ENCODE measurements at places on chromosomes 13 and 19.

DNA sequence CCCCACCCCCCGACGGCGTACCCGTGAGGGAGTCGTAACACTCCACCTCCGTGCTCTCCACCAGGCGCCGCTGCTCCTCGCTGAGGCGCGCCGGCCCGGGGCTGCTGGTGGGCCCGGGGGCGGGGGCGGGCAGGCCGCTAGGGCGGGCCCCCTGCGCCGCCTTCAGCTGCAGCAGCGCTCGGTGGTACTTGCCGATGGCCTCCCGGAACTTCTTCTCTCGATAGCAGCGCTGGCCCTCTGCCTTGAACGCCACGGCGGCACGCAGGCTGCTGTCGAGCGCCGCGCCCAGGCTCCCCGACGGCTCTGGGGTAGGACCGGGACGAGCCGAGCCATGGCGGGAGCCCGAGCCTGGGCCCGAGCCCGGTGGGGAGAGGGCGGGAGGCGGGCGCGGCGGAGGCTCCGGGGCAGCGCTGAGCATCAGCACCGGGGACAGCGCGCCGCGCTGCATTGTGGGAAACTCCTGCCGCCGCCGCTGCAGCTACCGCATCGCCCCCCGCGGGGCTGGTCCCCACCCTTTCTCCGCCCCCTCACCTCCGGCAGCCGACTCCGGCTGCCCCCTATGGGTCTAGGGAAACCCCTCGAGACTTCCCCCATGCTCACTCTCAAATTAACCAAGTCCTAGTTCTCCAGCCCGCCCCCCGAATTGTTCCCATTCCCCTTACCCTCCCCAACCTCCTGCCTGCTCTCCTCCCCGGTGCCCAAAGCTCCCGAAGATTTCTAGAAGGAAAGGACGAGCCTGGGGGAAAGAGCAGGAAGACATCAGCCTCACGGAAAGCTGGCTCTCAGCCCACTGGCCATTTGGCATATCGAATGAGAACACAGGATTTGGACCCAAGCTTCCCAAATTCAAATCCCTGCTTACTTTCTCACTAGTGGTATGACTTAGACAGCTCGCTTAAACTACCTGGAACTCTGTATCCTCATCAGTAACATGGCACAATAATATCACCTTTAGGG lies at the start of gene TTC9B:
TSS of gene TTC9B (minus strand) at position 451 of the 957 bp plus-strand sequence. CDS start at position 448, 3 bp downstream.
- no peak for DNase-seq

- DNase-seq: no peak
These were observed 42.7 kb downstream of the BRD4 start for GRCh38 chr19:15289673-15290072.

DNA sequence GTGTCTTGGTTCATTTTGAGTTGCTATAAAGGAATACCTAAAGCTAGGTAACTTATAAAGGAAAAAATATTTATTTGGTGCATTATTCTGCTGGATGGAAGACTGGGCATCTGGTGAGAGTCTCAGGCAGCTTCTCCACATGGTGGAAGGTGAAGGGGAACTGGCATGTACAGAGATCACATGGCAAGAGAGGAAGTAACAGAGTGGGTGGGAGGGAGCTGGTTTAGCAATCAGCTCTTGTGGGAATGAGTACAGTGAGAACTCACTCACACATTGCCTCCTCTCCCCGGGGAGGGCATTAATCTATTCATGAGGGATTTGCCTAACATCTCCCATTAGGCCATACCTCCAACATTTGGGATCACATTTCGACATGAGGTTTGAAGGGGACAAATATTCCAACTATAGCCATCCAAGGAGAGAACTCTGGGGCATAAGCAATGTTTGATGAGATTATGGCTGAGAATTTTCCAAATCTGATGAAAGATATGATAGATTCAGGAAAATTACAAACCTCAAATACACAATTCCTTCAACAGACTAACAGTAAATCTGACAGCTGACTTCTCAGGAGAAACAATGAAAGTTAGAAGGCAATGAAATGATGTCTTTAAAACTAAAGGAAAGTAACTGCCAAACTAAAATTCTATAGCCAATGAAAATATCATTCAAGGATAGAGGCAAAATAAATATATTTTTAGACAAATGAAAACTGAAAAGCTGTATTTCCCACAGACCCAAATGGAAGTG lies 52.5 kb downstream of the MTUS2 start:
- DNase-seq: no peak

GRCh38 chr19:20162821-20163220 lies 4.2 kb upstream of the ZNF486 start:
- no peak for DNase-seq

- no peak for DNase-seq
These were observed 25.9 kb downstream of the DPF1 start for GRCh38 chr19:38197937-38198704.

DNA sequence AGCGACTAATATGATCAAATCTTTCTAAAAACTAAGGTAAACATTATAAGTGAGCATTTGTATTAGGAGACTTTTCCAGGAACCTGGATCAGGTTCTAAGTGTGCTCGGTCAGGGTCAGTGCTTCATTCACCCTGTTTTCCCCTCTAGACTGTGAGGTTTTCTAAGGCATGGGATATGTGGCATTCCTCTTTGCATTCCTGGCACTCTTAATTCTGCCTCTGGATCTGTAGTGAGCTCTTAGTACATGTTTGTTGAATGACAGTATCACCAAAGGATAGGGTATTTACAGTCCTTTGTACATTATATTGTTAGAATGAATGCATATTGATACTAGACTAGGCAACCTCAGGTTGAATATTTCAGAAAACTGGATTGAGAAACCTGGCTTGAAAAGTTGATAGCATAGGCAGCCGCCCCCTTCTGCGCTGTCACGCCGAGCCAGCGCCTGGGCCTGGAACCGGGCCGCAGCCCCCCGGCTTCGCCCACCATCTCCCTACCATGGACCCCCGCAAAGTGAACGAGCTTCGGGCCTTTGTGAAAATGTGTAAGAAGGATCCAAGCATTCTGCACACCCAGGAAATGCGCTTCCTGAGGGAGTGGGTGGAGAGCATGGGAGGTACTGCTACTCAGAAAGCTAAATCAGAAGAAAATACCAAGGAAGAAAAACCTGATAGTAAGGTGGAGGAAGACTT lies 156.5 kb downstream of the KCNRG start:
- DNase-seq: no peak

GRCh38 chr19:23799321-23799720 lies 40.6 kb upstream of the ZNF681 start:
- no peak for DNase-seq

- no peak for DNase-seq
These were observed 4.3 kb upstream of the SAMD1 start for GRCh38 chr19:14094854-14095253.

- DNase-seq: no peak
These were observed 239.0 kb downstream of the RGCC start for GRCh38 chr13:41696163-41697003.

DNA sequence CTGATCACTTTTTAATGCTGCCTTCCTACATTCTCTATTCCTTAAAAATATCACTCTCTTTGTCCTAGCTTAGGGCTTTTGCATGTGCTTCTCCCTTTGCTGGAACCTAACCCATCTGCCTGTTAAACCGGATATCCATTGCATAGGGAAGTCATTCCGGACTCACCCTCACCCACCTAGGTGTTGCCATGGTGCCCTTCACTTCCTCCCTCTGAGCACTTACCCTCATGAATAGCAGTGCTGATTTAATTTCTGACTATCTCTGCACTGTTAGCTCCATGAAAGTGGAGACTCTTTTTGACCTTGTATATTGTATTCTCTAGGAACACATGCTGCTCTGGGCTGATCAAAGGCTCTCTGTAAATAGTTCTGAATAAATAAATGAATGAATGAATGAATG lies 401.9 kb downstream of the PCDH20 start:
- no peak for DNase-seq

GRCh38 chr19:30076751-30077670 lies 135.0 kb downstream of the URI1 start:
- no peak for DNase-seq

DNA sequence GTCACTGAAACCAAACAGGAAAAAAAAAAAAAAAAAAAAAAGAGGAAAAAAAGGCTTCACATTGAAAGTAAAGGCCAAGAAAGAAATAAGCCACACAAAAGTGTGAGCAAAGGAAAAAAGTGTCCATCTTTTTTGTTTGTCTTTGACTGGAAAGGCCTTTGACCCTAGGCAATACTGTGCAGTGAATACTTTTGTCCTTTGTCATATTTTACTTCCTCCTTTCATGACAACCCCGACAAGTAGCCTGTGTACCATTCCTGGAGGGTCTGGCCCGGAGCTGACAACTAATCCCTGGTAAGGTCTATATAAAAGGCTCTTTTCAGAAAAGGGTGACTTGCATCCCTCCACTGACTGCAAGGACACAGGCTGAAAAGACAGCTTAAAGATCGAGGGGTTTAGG lies 12.9 kb upstream of the MICU2 start:
- DNase-seq: no peak

- no peak for DNase-seq
These were observed at the start of gene IPO5 for GRCh38 chr13:97953376-97953970. IPO5 (plus strand) TSS chr13:97953675; CDS start chr13:97976697, 23,022 bp downstream.

DNA sequence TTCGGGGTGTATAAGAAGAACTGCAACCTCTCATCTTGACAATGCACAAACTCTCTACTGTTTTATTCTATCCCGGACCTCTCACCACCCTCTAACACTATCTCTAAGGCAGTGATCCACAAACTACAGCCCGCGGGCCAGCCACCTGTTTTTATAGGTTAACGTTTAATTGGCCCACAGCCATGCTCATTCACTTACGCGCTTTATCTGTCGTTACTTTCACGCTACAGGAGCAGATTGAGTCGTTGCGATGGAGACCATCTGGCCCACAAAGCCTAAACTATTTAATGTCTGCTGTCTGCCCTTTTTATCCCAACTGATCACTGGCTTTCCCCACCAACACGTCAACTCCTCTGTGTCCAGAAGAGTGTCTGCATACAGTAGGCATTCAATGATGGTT lies 158.9 kb downstream of the CACNA1A start:
- DNase-seq: no peak

DNA sequence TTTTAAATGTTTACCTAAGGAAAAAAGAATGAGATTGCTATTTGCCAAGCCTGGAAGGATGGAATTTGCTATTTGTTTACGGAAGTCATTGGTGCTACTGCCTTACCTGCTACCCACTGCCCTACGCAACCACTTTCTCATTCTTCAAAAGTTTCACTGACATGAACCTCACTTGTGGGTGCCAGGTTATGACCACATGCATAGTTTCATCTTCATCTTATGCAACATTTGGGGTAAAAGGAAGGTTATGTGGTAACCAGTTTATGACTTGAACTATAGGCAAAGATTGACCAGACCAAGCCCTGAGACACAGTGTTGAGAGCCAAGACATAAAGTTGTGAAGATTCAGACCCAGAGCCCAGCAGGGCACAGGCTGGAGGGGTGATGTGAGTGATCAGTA lies 142.5 kb downstream of the LACC1 start:
- DNase-seq: no peak

GRCh38 chr13:85277748-85278147 lies 521.5 kb downstream of the SLITRK6 start:
- no peak for DNase-seq

GRCh38 chr13:22538400-22538799 lies 642.4 kb upstream of the SGCG start:
- DNase-seq: no peak

DNA sequence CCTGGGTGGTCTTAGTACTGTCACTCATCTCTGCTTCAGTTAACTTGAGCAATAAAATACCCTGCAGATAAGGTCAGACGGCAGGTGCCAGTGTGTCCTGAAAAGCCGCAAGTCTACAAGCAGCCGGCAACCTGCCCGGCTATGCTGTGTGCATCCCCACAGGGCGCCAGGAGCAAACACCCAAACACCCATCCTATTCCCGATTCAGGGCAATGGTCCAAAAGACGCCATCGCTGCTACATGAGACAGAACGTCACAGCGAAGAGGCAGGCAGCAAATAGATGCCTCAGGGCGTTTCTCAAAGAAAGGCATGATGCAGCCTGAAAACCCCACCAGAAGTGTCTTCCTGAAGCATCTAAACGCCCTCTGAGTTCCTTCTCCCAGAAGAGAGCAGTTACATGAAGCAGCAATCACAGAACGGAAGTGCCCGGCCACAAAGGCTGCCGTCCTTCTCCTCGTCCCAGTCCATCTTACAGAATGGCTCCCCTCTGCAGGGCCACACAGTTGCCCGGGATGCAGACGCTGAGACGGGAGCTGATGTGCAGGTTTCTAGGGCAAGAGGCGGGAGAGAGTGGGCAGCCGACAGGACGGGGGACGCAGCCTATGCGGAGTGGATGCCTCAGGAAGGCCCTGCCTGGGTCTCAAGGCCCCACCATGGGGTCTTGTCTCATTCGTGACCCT lies 35.1 kb downstream of the RASA3 start:
- DNase-seq: no peak

- DNase-seq: no peak
These were observed 192.4 kb downstream of the ZNF536 start for GRCh38 chr19:30564551-30565011.

GRCh38 chr19:41995959-41996797 lies 2.1 kb upstream of the ATP1A3 start:
- peak; percentile 63 for DNase-seq

GRCh38 chr19:45645631-45646344 lies 6.6 kb upstream of the EML2 start:
- DNase-seq: peak; percentile 80

DNA sequence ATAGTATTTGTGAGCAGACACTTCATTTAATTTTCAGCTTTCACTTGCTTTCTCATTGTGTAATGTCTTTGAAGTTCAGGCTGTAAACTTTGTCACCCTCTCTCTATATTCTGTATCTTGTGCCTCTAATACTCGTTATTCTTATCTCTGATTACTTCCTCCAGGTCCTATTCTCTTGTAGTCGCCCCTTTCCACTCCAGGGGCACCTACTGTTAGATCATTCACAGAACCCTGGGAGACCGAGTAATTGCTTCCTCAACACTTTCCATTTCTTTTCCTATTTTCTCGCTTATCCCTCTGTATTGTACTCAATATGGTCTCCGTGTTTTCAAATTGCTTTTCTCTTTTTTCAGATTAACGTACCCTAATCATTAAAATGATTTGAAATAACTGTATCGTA lies 93.9 kb upstream of the TDRD3 start:
- no peak for DNase-seq

- no peak for DNase-seq
These were observed 1431.9 kb upstream of the PCDH20 start for GRCh38 chr13:62847520-62847919.

DNA sequence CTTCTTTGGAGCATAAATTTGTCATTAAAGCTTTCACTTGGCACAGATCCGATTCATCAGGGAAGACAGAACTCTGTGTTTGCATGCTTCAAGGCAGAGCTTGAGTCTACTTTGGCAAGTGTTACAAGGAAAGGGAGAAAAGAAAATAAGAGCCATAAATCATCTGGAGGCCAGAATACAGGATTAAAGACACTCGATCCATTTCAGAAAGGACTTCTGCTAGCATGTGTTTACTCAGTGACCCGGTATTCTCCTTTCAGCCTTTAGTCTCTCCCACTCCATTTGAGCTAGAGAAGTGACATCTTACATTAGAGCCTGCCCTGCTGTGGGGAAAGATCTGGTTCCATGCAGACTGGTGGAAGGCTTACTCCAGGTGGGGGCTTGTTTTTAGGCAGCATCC lies 306.4 kb downstream of the KLF5 start:
- DNase-seq: no peak

GRCh38 chr13:37340901-37341670 lies 235.6 kb upstream of the CSNK1A1L start:
- DNase-seq: no peak

Measured in D721Med (cell line).